Kidney (tissue), 22 donors: ENCODE measurements at places on chromosomes 3 and 15.
A peak's percentile ranks its signal among the peaks of the same experiment; 100 is the strongest.

GRCh38 chr15:84616235-84616634 is 15.4 kb downstream of the ZSCAN2 start:
- no peak for DNase-seq

- no peak for DNase-seq
Measured at GRCh38 chr3:8743021-8743601, 9.5 kb downstream of the CAV3 start.

- no peak for DNase-seq
Measured at GRCh38 chr3:114504941-114505628, 211.3 kb downstream of the TIGIT start.

DNA sequence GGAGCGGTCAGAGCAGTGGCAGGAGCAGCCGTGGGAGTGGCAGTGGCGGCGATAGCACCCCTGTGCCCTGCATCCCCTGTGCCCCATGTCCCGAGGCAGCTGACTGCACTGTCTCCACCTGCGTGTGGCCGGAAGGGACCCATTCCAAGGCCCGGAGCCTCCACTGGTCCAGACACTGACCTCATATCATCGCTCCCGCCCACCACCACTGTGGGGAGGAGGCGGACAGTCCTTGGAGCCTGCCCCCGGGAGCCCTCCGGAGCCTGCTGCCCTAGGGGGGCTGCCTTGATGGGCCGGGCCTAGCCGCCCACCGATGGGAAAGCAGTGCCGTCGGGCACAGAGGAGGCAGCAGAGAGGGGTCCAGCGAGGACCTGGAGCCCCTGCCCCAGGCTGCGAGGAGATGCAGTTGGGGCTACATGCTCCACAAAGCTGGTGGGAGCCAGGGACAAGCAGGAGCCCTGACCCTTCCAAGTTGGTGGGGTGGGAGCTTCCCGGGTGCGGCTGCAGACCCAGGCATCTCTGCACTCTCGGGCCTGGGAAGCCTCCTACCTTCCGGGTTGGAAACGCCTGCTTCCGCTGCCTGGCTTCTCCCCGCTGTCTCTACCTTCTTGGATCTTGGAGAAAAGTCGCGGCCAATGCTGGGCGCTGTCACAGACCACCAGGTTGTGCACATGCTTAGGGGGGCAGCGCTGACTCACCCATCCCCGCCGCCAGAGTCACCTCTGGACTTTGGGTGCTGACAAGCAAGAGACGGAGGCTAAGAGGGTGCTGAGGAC is 283.2 kb upstream of the ROBO1 start:
- DNase-seq, result peak; percentile 73

GRCh38 chr15:91231703-91232102 is 131.6 kb downstream of the SV2B start:
- DNase-seq, result peak; percentile 24

DNA sequence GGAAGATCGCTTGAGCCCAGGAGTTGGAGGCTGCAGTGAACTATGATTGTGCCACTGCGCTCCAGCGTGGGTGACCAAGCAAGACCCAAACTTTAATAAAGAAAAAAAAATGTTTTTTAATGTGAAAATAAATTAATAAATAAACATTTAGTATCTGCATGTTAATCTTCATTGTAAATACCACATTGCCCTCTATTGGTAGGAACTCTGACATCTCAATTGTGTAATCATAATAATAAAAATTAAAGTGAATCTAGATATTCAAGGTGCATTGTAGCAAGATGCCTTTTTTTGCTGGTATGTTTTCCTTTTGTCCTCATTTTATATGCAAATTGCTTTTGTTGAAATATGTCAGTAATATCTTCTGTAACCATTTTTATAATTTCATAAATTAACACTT is 95.0 kb upstream of the LIMD1 start:
- DNase-seq, result no peak

DNA sequence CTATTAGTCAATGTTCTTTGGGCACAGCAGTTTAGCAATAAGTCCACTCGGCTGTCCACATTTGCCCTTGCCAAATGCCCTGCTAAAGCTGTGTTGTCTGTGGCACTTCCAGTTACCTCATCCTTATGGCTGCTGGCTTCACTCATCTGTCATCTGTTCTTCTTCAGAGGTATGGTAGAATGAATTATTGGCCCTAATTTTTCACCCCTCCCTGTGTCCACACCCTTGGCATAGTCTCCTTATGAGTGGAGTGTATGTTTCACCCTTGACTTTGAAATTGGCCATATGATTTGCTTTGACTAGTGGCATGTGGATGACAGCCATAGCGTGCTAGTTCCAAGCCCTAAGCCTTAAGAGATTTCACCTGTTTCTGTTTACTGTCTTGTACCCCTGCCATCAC is 72.1 kb upstream of the EPHB1 start:
- no peak for DNase-seq

GRCh38 chr3:150756491-150757059 is 6.4 kb downstream of the SIAH2 start:
- no peak for DNase-seq

GRCh38 chr3:177013681-177014280 is 183.5 kb downstream of the TBL1XR1 start:
- DNase-seq, result no peak

- DNase-seq, result peak; percentile 34
Measured at GRCh38 chr3:29385046-29385830, 104.4 kb downstream of the RBMS3 start.
